ENCODE measurements at places on chromosomes 11 and 22. TPM values are rescaled to one million over a fixed set of nuclear protein-coding genes. Genes with fewer than 3 reads are reported as not detected.

RIMBP3B gene
- 0.15 TPM for total RNA-seq

LUZP2 gene
- total RNA-seq = not detected

GRCh38 chr11:25890626-25891260 lies 441.2 kb upstream of the ANO3 start:
- no peak overlapping the region for H3K4me3 ChIP-seq
- no peaks in the 10 kb centered on the region for H3K36me3 ChIP-seq
- DNase-seq = no peak
- no peak overlapping the region for H3K27ac ChIP-seq
- H3K27me3 ChIP-seq = no peaks in the 10 kb centered on the region

DNA sequence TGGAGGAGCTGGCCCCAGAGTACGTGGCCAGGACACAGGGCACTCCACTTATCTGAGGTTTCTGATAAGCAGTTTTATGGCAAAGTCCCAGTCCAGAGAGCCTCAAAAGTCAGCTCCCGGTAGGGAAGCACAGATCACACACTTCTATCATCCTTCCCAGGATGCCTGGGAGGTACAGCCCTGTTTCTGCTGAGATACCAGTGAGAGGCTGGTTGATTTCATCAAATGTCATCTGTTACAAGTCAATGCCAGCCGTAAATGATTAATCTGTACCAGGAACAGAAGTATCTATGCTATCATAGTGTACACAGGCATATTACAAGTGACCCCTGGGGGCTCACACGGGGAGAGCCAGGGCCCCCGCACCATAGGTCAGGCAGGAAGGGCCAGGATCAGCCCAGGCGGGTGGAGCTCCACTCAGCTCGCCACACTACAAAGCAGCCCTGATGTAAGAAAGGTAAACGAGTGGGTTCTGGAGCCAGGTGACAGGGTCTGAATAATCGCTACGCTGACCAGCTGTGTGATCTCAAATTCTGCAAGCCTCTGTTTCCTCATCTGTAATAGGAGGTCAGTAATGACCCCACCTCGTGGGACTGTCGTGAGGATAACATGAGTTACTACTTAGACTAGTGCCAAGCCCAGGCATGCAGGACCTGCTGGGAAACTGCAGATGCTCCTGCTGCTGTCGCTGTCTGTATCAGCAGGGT lies 17.6 kb downstream of the PLA2G6 start:
- no peak for DNase-seq
- no peak overlapping the region for H3K4me3 ChIP-seq
- H3K36me3 ChIP-seq = peaks cover 20% of the 10 kb centered on the region
- peaks cover 4% of the 10 kb centered on the region for H3K4me1 ChIP-seq
- H3K27ac ChIP-seq = no peak overlapping the region

DNA sequence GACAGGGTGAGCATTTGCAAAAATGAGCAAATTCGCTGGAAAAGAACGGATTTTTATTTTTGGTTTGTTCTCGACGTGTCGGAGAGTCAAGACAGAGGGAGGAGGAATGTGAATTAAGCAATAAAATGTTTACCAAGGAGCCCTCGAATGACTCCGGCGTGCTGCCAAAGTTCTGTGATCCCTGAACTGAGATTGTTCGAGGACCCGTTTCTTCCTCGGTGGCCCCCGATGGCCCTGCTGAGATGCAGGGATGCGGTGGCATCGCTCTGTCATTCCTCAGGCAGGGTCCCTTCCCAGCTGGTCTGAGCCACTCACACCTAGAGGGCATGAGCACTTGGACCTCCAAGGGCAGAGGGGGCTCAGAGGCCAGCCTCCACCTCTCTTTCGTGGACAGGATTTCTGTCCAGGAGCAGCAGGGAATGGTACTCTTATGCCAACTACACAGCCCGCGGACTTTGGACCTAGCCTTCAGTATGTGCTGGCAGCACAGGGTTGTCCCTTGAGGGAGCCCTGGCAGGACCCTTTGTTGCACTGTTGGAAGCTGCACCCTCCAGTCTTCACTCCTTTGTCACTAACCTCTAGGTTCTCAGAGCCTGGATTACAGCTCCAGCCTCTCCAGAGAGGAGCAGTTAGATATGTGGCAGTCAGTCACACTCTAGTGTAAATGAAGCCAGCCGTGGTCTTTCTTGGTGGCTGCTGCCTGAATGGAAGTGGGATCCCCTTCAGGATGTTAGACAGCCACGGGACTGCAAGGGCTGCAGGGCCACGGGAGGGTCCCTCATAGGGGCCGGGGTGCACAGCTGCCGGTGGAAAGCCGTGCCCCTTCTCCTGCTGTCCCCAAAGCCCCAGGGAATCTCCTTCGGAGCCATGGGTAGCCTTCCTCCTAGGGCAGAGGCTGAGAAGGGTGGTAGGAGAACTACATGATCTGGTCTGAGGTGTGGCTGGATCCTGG lies 109.4 kb upstream of the ANO1 start:
- DNase-seq = no peak
- H3K4me1 ChIP-seq = peaks cover 7% of the 10 kb centered on the region
- no peaks in the 10 kb centered on the region for H3K36me3 ChIP-seq
- peaks cover 7% of the 10 kb centered on the region for H3K27me3 ChIP-seq
- H3K27ac ChIP-seq = no peak overlapping the region
- no peak overlapping the region for H3K4me3 ChIP-seq

DNA sequence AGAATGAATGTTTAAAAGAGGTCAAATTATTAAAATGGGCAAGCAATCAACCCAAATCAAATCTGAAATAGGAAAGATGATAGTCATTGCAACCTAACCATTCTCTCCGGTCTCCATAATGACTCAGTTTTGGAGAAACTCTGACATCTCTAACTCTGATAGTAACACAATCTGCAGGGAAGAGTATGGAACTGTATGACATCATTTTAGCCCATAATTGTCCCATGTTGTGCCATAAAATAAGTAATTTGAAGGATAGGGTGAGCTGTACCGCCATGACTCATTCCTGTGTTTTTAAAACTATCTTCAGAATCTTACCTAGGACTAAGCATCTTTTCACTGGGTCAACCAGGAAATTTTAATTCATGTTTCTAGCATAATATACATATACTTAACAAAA lies 350.8 kb downstream of the DLG2 start:
- no peak for DNase-seq
- H3K27me3 ChIP-seq = no peaks in the 10 kb centered on the region
- H3K4me3 ChIP-seq = no peak overlapping the region
- no peaks in the 10 kb centered on the region for H3K36me3 ChIP-seq
- H3K27ac ChIP-seq = no peak overlapping the region
- H3K4me1 ChIP-seq = no peaks in the 10 kb centered on the region

DNA sequence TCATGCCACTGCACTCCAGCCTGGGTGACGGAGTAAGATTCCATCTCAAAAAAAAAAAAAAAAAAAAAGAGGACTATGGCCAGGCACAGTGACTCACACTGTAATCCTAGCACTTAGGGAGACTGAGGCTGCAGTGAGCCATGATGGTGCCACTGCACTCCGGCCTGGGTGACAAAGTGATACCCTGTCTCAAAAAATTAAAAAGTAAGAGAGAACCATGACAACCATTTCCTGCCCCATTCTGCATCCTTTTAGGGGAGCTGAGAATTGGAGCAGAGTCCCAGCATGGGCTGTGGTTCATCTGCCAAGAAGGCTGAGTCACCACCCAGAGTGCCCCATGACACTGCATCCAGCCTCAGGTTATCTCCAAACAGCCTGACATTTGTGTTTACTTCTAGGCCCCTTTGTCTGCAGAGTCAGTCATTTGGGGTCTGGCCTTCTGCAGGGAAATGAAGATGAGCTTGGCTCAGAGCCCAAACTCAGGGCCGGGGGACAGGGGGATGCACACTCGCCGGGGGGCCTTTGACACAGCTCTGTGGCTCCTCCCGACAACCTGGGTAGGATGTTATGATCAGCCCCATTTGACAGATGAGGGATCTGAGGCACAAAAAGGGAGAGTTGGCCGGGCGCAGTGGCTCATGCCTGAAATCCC lies 4.7 kb downstream of the CSDC2 start:
- H3K4me1 ChIP-seq = peaks cover 3% of the 10 kb centered on the region
- no peaks in the 10 kb centered on the region for H3K36me3 ChIP-seq
- peak; percentile 64 for DNase-seq
- no peak overlapping the region for H3K4me3 ChIP-seq
- H3K27ac ChIP-seq = peak overlapping the region; percentile 39

Data from activated CD4-positive, alpha-beta memory T cell treated with anti-CD3 and anti-CD28 coated beads for 36 hours (primary cell).